ENCODE measurements at places on chromosomes 2 and 18.

DNA sequence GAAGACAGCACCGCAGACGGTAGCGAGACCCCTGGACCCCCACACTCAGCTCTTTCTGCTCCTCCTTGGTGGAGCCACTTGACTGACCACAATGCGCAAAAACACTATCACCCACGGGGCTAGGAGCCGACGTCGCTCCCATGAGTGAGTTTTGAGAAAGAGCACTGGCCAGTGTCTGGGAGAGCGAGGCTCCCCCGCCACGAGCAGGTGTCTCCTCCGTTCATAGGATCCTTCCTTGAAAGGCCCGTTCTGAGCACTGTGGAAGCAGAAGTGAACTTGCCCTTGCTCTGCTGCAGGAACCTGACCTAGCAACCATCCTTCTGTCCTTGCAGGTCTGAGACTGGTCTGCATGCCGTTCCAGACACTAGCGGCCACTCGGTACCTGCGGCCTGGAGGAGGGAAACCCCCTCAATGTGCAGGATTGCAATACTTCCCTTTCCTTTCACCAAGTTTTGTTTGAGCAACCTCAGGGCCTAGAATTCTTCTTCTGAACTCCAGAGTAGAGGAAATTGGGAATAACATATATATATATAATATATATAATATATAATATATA lies 12.9 kb upstream of the ZNF516 start:
- no peak for DNase-seq

DNA sequence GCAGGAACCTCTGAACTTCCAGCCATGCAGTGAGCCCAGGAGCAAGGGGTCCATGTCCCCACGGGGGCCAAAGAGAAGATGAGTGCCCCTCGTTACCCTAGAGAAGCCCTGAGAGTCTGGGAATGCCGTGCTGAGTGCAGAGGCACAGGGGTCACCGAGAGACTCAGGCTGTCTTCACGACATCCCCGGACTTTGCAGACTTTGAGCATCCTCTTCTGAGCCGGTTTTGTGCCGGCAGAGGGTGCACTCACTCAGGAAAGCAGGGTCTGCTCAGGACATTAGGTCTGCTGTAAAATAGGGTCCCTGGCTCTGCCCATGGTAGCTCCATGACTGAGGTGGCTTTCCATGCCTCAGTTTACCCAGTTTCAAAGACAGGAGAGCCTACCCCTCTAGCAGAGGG lies 71.0 kb downstream of the GALNT14 start:
- no peak for DNase-seq

DNA sequence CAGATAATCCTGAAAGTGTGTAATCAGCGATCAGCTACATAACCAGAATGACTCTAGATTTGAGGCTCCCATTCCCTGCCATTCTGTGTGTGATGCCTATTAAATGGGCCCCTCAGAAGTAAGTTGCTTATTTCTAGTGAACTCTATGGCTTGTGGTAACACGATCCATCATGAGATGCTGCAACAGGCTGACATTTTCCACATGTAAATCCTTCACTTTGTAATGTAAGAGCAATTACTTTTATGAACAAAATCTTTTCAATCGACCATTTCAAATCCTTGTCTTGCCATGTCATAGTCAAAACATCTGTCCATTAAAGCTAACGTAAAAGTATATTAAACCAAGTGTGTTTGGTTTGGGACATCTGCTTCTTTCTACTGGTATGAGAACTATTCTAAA lies 175.9 kb upstream of the ETAA1 start:
- DNase-seq, result no peak

DNA sequence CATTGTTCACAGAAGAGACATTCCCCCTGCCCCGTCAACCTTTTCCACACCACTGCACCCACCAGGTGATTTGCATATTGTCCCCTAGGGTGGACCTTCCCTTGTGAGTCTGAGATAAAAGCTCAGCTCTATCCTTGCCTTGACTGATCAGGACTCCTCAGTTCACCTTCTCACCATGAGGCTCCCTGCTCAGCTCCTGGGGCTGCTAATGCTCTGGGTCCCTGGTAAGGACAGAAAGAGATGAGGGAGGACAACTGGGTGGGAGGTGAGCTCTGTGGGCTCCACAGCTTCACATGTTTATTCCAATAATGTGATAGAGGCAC lies 1160.1 kb downstream of the RPIA start:
- no peak for DNase-seq

GRCh38 chr2:15253835-15254286 lies 307.3 kb downstream of the NBAS start:
- no peak for DNase-seq

DNA sequence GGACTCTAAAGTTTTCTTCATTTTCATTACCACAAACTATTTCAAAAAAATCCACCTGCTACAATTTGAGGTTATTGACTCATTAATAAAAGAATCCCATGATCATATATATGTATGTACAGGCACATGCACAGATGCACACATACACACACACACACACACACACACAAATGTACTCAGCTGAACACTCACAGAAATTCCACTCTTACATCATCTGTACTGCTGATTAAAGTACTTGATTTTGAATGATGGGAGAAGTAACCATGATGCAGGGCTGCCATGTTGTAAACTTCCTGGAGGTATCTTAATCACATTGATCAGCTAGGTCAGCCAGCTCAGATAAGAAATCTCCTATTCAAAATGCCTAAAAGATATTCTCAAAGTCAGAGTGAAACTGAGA lies 1313.2 kb upstream of the NRXN1 start:
- DNase-seq, result no peak

- DNase-seq, result no peak
Observed at GRCh38 chr2:60621688-60622429, 68.4 kb upstream of the BCL11A start.

GRCh38 chr2:174597009-174597344 lies 627 bp downstream of the WIPF1 start:
- no peak for DNase-seq

- no peak for DNase-seq
Observed at GRCh38 chr18:11909061-11909455, 941 bp upstream of the MPPE1 start.

- no peak for DNase-seq
Observed at GRCh38 chr18:58400331-58400870, 228.5 kb downstream of the ALPK2 start.

DNA sequence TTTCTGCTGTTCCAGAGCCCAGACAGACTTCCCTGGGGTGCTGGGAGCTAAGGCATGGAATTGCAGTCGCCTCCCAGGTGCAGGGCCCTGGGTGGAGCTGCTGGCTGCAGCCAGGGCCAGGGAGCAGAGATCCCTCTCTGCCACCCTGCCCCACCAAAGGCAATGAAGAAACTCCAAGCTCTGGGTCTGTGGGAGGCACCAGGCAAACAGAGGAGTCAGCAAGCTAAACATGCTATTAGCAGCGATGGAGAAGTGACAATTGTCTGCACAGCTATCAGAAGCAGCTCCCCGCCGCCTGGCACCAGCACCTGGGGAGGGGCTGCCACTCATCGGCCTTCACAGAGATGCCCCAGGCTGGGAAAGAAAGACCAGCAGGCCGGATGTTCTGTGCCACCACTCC lies 28.0 kb upstream of the COX5B start:
- no peak for DNase-seq

- DNase-seq, result no peak
Observed at GRCh38 chr2:226818930-226819329, 16.9 kb upstream of the RHBDD1 start.

GRCh38 chr2:59655809-59656208 lies 897.6 kb downstream of the BCL11A start:
- DNase-seq, result no peak

GRCh38 chr18:34483198-34483597 lies 226.9 kb upstream of the DTNA start:
- DNase-seq, result no peak

GRCh38 chr2:24147364-24147763 lies 24.1 kb downstream of the FAM228B start:
- no peak for DNase-seq

GRCh38 chr2:133338224-133338623 lies 230.0 kb downstream of the NCKAP5 start:
- DNase-seq, result no peak

DNA sequence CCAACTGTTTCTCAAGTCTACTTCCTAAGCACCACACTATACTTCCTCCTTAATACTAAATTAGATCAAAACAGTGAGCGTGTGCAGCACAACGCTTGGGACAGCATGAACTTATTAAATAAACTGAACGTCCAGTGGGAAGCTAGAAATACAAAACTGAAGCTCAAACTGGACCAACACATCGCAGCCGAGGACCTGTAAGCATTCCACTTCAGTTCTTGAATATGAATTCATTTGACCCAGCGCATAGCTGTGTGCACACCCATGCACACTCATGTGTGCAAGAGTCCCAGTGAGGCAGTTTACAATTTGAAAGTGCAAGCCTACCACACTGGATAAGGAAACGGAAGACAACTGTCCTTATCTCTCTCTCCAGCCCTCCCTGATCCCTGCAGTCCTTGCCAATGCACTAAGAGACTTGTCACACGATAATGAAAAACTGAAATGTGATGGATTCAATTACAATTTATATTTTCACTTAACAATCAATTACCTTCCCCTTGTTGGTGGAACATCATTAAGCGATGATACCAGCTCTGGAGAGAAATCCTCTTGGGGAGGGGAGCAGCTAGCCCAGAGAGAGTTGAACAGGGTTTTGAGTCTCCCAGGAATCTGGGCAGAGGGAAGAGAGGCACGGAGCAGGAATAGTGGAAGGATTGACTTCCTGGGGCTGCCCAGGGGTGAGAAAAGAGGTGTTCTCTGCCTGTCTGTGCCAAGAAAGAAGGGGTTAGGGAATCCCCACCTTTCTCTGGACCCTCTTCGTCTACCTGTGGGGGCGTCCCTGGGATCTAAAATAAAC lies 186.5 kb upstream of the KLHL29 start:
- DNase-seq, result no peak
